ENCODE measurements at places on chromosomes 7 and 10. TPM values are rescaled to one million over a fixed set of nuclear protein-coding genes. Genes with fewer than 3 reads are reported as not detected.

IDI2 gene
- not detected for total RNA-seq

- no peak overlapping the region for H3K4me3 ChIP-seq
- H3K4me1 ChIP-seq: no peaks in the 10 kb centered on the region
- no peaks in the 10 kb centered on the region for H3K36me3 ChIP-seq
- no peak overlapping the region for H3K27ac ChIP-seq
These were observed 44.6 kb upstream of the TSPAN13 start for GRCh38 chr7:16708980-16709379.

- H3K4me3 ChIP-seq: no peak overlapping the region
- H3K27me3 ChIP-seq: no peaks in the 10 kb centered on the region
- no peaks in the 10 kb centered on the region for H3K4me1 ChIP-seq
- no peaks in the 10 kb centered on the region for H3K36me3 ChIP-seq
These were observed 230.9 kb downstream of the ZEB1 start for GRCh38 chr10:31549896-31550295.

GRCh38 chr7:116697761-116698160, 25.8 kb downstream of the MET start:
- no peaks in the 10 kb centered on the region for H3K36me3 ChIP-seq
- no peaks in the 10 kb centered on the region for H3K4me1 ChIP-seq
- H3K27ac ChIP-seq: no peak overlapping the region
- no peak overlapping the region for H3K4me3 ChIP-seq
- no peak for DNase-seq
- H3K27me3 ChIP-seq: no peaks in the 10 kb centered on the region
